ENCODE measurements at places on chromosomes 11 and 22. TPM values are rescaled to one million over a fixed set of nuclear protein-coding genes. Genes with fewer than 3 reads are reported as not detected.

The KRTAP5-8 gene
- not detected for total RNA-seq

The HEPACAM gene
- total RNA-seq: 0.35 TPM

The KCNK7 gene
- total RNA-seq: 0.81 TPM

The KRTAP5-1 gene
- total RNA-seq: not detected

The BATF2 gene
- total RNA-seq: 2.0 TPM

The CRYBB3 gene
- not detected for total RNA-seq

The MPZL2 gene
- total RNA-seq: 9.8 TPM

- no peak for DNase-seq
These were observed 92.5 kb downstream of the SIK3 start for GRCh38 chr11:117005758-117006157.

DNA sequence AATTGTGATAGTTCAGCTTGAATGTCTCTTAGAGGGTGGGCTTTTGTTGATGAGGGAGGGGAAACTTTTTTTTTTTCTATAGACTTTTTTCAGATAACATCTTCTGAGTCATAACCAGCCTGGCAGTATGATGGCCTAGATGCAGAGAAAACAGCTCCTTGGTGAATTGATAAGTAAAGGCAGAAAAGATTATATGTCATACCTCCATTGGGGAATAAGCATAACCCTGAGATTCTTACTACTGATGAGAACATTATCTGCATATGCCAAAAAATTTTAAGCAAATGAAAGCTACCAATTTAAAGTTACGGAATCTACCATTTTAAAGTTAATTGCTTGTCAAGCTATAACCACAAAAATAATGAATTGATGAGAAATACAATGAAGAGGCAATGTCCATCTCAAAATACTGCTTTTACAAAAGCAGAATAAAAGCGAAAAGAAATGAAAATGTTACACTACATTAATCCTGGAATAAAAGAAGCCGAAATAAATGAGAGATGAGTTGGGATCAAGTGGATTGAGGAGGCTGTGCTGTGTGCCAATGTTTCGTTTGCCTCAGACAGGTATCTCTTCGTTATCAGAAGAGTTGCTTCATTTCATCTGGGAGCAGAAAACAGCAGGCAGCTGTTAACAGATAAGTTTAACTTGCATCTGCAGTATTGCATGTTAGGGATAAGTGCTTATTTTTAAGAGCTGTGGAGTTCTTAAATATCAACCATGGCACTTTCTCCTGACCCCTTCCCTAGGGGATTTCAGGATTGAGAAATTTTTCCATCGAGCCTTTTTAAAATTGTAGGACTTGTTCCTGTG lies 3.9 kb downstream of the MALAT1 start:
- DNase-seq: no peak

DNA sequence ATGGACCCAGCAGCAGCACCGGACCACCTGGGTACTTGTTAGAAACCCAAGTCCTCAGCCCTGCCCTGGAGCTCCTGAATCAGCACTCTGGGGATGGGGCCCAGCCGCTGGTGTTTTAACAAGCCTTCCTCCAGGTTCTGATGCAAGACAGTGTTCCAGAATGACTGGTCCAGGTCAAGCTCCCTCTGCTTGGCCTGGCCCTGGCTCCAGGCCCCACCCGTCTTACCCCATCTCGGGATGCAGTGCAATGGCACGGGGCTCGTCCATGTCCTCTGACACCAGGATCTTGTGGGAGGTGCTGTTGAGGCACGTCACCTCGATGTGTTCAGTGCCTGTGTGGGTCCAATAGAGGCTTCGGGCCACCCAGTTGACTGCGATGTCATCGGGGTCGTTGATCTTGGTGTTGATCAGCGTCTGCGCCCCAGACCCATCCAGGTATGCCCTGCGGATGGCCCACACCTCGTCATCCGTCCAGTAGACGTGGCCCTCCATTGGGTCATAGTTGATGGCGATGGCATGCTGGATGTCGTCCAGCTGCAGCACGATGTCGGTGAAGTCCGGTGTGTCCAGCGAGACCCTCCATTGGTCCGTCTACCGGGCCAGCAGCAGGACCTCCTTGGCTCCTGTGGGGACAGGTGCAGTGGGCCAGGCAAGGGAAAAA lies 140.3 kb downstream of the CRYBB2 start:
- no peak for DNase-seq

GRCh38 chr11:115616971-115617370 lies 112.8 kb upstream of the CADM1 start:
- peak; percentile 54 for DNase-seq

GRCh38 chr11:78067704-78068103 lies 4.0 kb downstream of the THRSP start:
- DNase-seq: no peak

DNA sequence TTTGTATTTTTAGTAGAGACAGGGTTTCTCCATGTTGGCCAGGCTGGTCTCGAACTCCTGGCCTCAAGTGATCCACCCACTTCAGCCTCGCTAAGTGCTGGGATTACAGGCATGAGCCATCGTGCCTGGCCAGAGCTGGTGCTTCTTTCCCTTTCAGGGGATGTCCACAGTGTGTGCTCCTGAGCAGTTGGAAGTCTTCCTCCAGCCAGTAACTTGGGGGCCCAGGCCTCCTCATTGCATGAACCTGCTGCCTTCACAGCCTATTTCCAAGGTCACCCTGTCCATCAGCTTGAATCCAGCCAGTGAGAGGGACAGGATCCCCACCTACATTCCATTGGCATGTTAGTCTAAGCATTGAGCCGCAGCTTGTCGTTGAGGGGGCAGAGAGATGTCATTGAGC lies 12.5 kb downstream of the RTL6 start:
- DNase-seq: no peak

- no peak for DNase-seq
These were observed at the start of gene DRD2 for GRCh38 chr11:113475160-113475761. Gene DRD2 (minus strand): TSS chr11:113475398. CDS start chr11:113424651, 50,747 bp downstream.

DNA sequence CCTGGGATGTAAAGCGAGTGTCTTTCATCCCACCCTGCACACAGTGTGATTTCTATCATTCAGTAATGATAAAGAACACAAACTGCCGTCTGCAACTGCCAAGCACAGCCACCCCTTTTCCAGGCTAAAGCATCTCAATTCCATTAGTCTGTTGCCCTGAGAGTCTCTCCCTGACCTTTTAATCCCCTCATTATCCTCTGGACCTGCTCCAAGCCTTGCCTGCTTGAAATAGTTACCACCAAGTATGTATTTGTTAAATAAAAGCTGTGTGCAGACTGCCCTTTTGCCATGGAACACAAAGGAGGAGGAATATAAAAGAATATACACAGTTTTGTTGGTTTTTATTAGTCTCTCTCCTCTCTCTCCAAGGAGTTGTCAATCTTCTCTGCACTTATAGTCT lies 13.0 kb downstream of the GRAP2 start:
- DNase-seq: no peak

GRCh38 chr11:126104420-126104819 lies 41.8 kb upstream of the CDON start:
- no peak for DNase-seq

DNA sequence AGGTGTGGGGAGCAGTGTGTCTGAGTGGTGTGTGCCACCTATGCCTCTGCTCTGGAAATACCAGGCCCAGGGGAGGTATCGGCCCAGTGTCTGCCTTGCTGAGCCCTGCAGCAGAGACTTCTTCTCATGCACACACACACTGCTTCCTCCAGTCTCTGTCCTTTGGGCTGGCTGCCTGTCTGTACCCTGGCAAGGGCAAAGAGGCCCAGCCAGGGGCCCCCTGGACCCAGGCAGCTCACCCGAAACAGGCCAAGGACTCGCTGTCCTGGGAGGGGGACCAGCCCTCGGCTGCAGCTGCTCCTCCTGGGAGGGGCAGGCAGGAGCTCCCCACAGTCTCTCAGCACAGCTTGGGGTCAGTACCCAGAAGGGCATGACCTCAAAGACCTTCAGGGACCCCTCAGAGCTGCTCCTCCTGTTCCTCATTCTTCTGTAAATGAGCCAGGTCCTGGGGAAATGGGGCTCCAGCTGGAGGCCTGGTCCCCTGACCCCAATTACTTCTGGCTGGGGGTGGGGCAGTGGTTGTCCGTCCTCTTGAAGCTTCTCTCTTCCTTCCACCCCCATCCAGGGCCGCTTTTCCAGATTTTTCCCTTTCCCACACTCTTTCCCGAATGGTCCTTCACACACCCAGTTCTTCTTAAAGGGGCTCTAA lies 24.5 kb upstream of the ALX4 start:
- DNase-seq: no peak

GRCh38 chr11:65185869-65186341 lies 4.2 kb downstream of the CAPN1 start:
- DNase-seq: no peak

DNA sequence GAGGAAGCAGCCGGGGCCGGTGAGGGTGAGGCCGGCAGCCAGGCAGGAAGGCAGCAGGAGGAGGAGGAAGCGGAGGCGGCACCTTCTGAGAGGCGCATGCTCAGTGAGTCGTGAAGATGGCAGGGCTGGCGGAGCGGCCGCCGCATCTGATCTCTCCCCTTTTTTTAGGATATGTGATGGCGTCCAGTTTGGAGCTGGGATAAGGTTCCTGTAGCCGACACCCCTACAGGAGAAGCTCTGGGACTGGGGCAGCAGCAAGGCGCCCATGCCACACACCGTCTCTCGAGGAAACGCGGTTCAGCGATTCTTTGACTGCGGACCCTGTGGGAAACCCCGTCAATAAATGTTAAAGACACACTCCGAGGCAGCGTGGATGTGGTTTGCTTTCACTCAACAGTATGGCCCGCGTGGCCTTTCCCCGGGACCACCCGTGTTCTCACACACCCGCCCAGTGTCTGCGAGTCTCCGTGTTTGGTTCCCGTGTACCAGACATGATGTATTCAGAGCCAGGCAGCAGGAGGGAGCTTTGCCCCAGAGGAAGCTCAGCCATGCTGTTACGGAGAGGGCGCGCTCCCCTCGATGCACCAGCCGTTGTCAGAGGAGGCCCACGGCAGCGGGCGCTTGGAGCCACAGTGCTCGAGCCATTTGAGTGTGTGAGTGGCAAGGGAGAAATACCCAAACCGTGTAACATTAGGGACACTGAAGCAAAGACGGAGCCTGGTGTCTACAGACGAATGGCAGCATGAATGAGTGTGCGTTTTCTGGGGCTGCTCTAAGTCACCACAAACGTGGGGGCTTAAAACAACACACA lies 27.7 kb upstream of the PARVB start:
- peak; percentile 83 for DNase-seq

- no peak for DNase-seq
These were observed 1.1 kb downstream of the YWHAH start for GRCh38 chr22:31945443-31945855.

GRCh38 chr11:96841792-96842191 lies 452.0 kb downstream of the JRKL start:
- no peak for DNase-seq

DNA sequence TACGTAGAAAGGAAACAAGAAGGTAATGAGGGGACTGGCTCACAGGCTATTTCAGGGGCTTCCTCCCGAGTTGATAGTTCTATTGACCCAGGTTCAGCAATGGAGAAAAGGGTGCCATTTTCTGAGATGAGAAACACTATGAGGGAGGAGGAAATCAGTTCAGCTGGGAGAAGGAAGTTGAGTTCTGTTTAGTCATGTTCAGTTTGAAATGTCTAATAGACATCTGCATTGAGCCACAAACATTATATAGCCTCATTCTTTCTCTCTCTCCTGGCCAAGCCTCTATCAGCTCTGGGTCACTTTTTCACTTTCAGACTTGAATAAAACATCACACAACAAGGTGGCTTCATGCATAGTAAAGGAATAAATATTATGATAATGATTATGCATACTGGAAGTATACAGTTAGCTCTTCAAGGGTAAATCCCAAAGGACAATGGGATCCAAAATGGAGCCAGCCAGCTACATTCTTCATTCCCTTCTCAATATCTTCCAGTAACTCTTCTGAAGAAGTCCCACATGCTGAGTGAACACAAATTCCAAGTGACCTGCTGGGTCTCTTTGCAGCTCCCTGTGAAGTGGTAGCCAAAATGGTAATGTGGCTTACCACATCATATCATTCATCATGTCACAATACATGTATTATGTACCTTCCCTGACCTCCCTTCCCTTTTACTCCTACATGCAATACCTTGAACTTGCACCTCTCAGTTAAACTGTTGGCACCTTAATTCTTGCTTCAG lies 80.9 kb upstream of the CD44 start:
- DNase-seq: no peak

All from Right ventricle myocardium superior (tissue), 1 donor.